ENCODE measurements at places on chromosomes 11 and 22.

DNA sequence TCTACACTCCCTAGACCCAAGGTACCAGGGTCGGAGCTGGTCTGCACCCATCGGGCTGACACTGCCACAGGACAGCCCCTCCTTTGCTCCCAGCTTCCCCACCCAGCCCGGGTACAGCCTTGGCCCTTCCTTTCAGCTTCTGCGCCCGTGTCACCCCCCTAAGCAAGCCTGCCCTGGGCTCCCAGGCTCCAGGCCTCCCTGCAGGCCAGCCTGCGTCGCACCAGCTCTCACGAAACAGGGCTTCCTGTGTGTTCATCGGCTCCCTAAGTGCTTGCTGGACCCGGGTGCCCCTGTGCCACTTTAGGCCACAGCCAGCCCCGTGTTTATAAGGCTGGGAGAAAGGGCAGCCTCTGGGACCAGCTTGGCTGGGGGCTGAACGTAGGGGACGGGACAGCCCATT lies 21.1 kb downstream of the FLRT1 start:
- no peak for DNase-seq

DNA sequence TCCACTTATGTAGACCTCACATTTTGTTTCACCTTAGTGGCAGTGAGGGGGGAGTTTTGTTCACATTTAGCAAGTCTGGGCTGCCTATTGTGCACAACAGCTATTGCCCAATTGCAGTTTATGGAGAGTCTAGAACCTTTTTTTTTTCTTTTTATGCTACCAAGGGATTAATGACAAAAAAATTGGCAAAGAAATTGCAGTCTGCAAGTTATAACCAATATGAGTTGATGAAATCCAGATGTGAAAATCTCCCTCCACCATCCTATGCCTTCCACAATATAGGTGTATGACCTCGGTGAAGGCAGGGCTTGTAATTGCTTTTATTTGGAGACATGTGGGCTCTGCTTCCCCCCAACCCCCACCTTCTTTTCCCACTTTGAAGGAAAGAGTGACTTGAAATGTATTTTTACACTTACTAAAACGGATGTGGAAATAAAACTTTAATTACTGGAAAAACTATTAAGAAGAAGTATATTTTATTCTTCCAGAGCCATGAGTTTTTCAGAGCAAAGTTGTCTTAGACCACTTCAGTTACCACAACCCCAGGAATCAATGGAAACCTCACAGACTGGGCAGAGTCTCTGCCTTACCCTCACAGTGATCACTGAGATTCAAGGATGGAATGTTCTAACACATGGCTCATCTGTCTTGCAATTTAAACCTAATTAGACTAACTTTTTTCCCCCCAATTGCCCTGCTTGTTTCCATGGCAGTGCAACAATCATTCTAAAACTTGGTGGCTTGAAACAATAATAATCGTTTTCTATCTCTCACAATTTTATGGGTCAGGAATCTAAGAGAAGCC lies 120.8 kb upstream of the SLC5A12 start:
- DNase-seq = no peak

DNA sequence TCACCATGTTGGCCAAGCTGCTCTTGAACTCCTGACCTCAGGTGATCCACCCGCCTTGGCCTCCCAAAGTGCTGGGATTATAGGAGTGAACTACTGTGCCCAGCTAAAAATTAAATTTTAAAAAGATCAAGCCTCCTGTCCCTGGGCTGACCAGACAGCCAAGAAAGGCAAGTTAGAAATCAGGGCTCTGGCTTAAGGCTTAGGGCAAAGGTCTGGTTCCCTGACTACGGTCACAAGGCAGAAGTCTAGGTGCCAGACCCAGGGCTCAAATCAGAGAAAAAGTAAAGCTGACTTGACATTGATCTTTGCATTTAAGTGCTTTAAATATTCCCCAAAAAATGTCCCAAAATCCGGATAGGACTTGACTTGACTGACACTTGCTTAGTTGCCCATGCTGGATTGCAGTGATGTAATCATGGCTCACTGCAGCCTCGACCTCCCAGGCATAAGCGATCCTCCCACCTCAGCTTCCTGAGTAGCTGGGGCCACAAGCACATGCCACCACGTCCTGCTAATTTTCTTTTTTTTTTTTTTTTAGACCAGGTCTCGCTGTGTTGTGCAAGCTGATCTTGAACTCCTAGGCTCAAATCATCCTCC lies 17.3 kb upstream of the CRKL start:
- DNase-seq = no peak

DNA sequence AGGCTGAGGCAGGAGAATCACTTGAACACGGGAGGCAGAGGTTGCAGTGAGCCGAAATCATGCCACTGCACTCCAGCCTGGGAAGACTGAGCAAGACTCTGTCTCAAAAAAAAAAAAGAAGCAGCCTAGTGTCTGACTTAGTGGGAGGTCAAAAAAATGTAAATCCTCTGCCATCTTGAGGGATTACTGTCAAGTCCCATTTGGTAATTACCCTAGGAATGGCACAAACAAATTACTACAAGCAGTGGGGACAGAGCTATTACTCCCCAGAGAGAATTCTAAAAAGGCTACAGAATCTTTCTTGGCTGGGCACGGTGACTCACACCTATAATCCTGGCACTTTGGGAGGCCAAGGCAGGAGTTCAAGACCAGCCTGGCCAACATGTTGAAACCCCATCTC lies 3.8 kb downstream of the SERPING1 start:
- no peak for DNase-seq

DNA sequence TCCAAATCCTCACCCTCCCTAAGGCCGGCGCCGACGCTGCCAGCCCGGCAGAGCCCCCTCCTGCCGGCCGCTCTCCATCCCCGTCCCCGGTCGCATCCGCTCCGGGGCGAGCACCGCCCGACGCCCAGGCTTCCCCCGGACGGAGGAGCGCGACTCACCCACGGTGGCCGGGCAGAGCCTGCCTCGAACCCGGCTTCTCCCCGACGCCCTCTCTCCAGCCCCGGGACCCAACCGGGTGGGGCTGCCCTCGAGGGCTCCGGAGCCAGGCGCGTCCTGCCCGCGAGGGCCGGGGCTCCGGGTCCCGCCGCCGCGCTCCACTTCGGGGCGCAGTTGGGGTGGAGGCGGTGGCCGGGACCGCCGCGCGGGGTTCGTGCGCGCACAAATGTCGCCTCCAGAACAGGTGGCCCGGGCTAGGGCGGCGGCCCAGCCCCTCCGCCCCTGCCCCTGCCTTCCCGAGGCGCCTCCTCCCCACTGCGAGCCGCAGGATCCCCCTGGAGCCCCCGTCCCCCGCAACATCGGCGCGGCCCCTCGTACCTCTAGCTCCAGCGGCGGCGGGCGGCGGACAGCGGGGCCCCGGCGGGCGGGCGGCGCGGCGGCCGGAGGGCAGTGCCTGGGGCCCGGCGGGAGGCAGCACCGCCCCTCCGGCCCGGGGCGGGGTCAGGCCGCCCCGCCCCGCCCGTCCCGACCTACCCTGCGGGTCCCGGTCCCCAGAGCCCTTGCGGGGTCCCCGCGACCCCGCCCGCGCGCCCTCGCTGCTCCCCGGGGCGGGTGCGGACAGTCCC lies at the start of gene A4GALT:
Gene A4GALT, minus strand, starts transcription at position 608 of the 782 bp plus-strand sequence. CDS start 26,919 bp downstream, outside the sequence.
- peak; percentile 50 for DNase-seq

- peak; percentile 76 for DNase-seq
Observed at GRCh38 chr11:73308003-73308960, at the start of gene ARHGEF17. Gene ARHGEF17, plus strand, starts transcription at chr11:73308276. Its CDS starts 363 bp downstream, at chr11:73308639.

Measured in glutamatergic neuron (in vitro differentiated cells).